ENCODE measurements at places on chromosomes 4 and X. TPM values are rescaled to one million over a fixed set of nuclear protein-coding genes. Genes with fewer than 3 reads are reported as not detected.

GRCh38 chr4:88963817-88964216 lies 93.2 kb downstream of the FAM13A start:
- DNase-seq: no peak

PDE5A gene
- 40.0 TPM for polyA plus RNA-seq

GRCh38 chr4:154618708-154619315 lies 6.4 kb upstream of the FGG start:
- DNase-seq: no peak

SUPT20HL2 gene
- polyA plus RNA-seq: 0.11 TPM

ZFP92 gene
- polyA plus RNA-seq: 0.92 TPM

- DNase-seq: no peak
Measured at GRCh38 chrX:45524296-45524695, 323.6 kb upstream of the DIPK2B start.

CRMP1 gene
- 51.0 TPM for polyA plus RNA-seq

CHST7 gene
- 2.1 TPM for polyA plus RNA-seq

DNA sequence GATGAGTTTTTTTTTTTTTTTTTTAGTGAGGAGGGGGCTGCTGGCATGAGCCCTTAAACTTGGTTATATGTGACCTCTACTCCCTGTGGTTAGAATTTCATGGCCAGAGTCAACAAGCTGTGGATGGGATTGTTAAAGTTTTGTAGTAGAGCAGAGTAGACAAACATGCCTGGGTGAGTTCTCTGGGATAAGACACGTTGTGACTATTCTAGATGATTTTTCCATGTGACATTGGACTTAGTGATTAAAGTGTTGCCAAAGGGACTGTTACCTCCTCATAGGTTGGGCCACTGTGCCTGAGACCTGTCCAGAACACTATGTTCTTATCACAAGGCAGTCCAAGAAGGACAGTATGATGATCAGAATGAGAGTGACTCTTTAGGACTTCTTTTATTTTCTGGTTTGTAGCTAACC lies 28.8 kb upstream of the ALB start:
- no peak for DNase-seq

DNA sequence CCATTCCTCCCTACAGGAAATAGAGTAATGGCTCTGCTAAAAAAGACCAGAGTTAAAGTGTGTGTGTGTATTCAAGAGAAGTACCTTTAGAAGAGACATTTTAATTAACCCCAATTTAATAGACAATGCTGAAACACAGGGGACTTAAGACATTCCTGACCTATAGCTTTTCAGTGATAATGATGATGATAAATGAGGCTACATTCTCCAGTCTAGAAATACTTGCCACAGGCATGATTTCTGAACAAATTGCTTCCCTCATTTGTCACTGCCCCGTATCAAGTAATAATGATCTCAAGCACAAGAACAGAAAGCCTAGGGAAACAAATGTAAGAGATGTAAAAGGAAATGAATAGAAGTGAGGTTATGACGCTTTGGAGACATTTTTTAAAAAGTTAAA lies 117.1 kb downstream of the UNC5C start:
- DNase-seq: no peak

GRCh38 chr4:152010710-152011079 lies 249.9 kb upstream of the GATB start:
- no peak for DNase-seq

CAPN6 gene
- 17.9 TPM for polyA plus RNA-seq

DNA sequence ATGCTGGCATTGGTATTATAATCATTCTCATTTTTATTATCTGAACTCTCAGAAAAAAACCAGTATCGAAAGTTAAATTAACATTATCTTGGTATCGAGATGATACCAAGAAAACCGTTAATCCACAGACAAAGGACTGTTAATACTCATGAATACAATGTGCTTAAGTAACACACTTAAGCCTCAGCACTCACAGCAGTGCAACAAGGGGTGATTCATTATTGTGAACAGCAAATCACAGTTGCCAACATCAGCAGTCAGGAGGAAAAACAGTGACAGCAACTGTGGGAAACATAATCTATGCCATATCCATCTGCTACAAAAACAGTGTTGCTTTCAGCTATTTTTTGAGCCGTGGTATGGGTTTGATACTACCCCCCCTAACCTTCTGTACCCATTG lies 210.9 kb upstream of the ATOH1 start:
- no peak for DNase-seq

PPP4R3C gene
- polyA plus RNA-seq: not detected

CTAG1A gene
- polyA plus RNA-seq: not detected

DMRTC1 gene
- polyA plus RNA-seq: 0.57 TPM

DNA sequence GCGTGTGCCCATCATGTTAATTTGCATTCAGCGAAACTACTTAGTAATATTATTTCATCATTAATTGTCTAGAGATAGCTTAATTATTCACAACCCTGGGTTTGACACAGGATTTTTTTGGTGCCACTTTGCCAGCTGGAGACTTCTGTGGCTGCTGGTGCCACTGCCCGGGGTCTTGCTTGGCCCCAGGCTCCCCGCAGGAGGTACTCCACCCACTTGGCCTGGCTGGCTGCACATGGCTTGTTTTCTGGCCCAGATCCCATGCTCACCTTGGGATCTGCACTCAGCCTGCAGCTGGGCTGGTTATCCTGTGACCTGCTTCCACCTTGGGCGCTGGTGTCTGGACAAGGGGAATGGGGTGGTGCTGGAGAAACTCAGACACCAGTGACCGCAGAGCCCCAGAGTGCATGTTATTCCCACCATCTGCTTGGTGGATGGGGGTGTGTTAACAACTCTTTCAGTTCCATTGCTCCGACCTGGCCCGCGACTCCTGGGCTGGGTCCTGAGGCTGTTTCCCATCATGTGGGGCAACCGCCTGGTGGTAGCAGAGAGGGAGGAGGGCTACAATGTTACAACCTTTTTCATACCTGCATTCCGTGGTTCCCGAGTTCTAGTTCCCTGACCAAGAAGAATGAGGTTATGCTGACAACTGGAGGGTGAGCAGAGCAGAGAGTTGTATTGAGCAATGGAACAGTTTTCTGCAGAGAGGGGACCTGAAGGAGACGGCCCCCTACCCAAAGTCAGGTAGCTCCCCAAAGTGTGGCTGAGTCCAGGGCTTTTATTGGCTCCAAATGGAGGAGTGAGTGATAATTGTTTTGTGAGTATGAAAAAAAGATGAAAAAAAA lies 1950.0 kb upstream of the IGFBP7 start:
- no peak for DNase-seq

GRCh38 chr4:87978681-87979080 lies 3.2 kb downstream of the SPP1 start:
- no peak for DNase-seq

DNA sequence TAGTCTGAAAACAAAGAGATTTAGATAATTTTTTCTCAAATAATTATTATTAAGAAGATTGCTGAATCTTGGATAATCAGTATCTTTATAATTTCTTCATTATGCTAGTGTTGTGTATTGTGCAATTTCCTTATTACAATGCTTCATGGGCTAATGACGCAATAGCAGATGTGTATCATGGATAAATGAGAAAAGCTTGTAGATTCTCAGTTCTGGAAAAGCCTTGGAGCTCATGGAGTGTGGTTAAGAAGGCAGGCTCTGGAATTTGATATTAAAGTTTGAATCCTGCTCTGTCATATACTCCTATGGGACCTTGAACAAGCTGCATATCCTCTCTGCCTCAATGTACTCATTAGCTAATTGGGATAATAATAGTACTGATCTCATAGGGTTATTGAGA lies 18.9 kb upstream of the CXCL8 start:
- DNase-seq: no peak

GRCh38 chr4:138405934-138406567 lies 163.9 kb upstream of the SLC7A11 start:
- DNase-seq: no peak

- DNase-seq: no peak
Measured at GRCh38 chr4:6309777-6310176, 40.1 kb downstream of the WFS1 start.

DNA sequence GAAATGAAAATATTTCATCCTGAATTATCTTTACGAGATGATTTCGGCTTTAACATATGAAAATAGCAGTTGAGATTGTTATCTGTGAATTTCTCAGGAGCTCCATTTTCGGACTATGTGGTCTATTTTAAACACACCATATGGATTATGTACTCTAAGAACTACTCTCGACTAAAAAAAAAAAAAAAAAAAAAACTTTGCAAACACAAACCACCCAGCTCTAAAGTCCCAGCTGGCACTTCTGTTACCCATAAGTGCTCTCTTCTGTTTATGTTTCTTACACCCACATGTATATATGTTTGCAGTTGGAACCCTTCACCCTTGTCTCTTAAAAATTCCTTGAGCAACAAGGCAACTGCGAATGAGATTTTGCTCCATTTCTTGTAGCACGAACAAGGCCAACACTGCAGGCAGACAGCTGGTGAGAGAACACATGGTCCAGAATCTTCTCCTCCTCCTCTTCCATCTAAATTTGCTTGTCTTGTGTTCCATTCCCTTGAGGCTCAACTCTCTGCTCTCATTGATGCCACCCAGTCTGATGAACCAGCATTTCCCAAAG lies 172.7 kb upstream of the HCCS start:
- no peak for DNase-seq

GRCh38 chrX:107626916-107627315 lies 1.4 kb upstream of the PRPS1 start:
- no peak for DNase-seq

- no peak for DNase-seq
Measured at GRCh38 chr4:151921386-151921785, 160.6 kb upstream of the GATB start.

DNA sequence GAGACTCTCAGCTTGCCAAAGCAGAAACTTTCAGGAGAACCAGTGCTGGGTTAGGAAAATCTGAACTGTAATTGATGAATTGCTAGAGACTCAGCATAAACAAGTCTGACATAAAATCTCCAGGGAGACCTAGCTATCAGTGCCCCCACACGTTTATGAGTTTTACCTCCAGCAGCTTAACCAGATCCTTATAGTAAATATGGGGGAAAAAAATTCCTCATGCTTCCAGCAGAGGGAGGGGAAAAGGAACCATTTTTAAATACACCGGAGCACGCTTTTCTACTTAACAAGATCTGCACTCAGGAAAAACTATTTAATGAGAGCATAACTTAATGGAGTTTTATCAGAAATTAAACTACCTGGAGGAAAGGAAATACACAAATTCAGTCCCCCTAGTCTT lies 1040.7 kb upstream of the INTU start:
- no peak for DNase-seq

CXCL3 gene
- polyA plus RNA-seq: 0.24 TPM

DNA sequence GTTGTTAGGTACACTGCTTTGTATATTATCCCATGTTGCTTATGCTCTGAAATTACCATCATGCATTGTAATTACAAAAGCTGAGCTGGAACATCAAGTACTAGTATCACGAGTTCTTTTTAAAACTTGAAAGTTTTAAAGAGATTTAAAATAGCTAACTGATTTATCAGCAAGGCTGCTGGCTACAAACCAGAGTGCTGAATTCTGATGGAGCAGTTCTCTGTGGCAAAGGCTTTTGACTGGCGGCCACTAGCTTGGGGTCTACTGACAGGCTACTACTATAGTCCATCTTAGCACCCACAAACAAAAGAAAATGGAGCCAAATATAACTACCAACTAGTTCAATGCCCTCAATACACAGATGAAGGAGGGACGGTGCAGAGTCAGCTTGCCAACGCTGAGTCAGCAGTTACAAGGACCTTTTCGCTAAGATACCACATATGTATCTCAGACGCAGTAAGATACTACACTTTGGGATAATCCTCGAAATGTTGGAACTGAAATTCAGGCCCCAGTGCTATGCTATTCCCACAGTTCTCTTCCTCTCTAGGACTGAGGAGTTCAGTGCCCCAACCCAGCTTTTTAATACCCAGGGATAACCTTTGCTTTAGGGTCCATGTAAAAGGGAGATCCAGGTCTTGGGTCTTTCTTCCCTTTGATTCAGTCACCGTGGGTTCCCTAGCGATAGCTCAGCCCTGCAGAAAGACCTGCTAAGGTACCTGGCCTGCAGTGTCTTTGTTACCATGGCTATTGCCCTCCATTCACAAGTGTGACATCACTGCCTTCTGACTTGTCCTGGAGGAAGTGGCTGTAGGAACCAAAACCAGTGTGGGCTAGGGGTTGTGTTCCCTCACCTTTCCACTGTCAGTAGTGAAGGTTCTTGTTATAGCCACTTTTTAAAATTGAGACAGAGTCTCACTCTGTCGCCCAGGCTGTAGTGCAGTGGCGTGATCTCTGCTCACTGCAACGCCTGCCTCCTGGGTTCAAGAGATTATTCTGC lies 22.8 kb downstream of the MFAP3L start:
- DNase-seq: no peak

DNA sequence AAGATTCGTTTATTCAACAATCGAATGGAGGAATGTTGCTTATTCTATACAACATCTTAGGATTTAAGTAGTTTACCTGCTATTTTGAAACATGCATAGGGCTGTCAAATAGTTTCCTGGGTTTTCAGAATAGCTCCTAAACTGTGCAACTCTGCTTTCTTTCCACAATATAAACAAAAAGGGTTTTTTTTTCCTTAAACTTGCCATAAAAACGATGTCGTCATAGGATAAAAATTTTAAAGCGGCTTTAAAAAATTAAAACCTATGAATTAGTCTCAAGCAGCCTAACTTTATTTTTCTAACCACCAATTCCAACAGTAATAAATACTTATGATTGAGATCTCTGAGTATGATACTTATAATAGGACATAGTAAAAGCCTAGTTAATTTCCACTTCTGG lies 21.6 kb upstream of the STIM2 start:
- no peak for DNase-seq

DNA sequence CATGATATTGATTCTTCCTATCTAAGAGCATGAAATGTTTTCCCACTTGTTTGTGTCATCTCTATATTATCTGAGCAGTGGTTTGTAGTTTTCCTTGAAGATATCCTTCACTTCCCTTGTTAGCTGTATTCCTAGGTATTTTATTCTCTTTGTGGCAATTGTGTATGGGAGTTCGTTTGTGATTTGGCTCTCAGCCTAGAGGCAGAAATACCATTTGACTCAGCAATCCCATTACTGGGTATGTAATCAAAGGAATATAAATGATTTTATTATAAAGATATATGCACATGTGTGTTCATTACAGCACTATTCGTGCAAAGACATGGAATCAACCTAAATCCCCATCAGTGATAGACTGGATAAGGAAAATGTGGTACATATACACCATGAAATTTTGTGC lies 172.7 kb upstream of the IL15 start:
- no peak for DNase-seq

DNA sequence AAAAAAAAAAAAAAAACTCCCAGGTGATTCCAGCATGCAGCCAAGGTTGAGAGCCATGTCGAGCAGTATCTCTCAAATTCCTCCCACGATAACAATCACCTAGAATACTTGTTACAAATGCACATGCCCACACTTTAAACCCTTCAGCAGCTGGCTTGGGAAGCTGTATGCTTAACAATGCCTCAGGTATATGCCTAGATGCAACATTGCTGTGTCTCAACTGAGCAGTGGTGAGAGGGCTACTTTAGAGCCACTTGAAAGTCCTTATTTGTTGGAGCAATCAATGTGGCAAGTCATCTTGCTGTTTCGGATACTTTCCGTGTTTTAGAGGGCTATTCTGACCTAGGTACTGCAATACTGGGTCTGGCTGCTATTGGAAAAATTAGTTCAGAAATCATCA lies 487.4 kb downstream of the INPP4B start:
- DNase-seq: no peak

GRCh38 chr4:75511841-75512240 lies 2.4 kb downstream of the RCHY1 start:
- no peak for DNase-seq

GRCh38 chr4:169268951-169269760 lies 1.6 kb downstream of the SH3RF1 start:
- DNase-seq: no peak

Measured in renal cortex interstitium (tissue), 15 donors.